ENCODE measurements at places on chromosomes 3 and 15. TPM values are rescaled to one million over a fixed set of nuclear protein-coding genes. Genes with fewer than 3 reads are reported as not detected.

DNA sequence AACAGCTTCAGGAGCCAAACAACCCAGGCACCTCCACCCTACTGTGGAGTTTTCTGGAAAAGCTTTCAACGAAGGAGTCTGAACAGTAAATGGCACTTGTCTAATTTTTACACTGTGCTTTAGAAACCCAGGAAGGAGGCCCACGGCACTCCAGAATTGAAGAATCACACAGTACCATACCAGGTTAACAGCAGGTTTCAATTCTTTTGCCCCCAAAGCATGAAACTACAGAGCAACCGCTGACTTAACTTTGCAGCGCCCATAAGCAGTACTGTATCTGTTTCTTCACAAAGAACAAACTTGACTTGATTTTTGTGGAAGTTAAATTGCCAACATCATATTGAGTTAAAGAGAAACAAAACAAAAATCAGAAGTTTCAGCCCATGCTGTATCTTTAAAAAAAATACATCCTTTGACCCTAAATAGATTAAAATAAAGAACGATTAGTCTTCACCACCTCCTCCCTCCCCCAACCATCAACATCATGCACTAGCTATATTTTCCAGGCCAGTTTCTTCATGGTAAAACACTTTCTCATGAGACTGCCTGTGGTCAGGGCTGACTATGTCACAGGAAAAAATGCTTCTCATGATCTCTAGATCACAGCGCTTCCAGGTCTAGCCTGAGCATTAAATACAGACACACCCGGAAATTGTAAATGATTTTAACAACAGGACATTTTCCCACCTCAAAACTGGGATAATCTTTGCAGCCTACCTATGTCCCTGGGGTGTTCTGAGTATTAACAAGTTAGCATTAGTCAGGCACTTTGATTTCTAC is 456.3 kb downstream of the FOXP1 start:
- no peak for DNase-seq

- no peak for DNase-seq
Observed at GRCh38 chr15:40043927-40044716, 5.1 kb upstream of the SRP14 start.

GRCh38 chr3:17724948-17725347 is 17.5 kb downstream of the TBC1D5 start:
- no peak for DNase-seq

DNA sequence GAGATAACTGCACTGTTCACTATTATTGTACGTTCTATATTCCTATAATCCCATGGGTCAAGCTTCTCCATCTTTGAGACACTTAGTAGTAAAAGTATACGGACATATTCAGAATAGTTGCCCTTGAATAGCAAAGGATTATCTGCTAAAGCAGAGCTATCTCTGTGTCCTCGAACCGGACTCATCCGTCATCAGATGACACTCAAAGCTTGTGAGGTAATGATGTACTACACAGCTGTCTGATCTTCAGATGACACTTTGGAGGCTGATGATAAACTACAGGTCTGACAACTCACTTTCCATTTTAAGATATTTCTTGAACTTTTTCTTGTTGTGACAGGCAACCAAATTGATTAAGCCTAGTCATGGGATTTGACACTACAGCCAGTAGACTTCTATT is 240.2 kb downstream of the SCAPER start:
- no peak for DNase-seq

- no peak for DNase-seq
Observed at GRCh38 chr15:94338243-94338846, 107.0 kb downstream of the MCTP2 start.

GRCh38 chr3:4990069-4990468 is 10.8 kb downstream of the BHLHE40 start:
- no peak for DNase-seq

The COL6A5 gene
- not detected for total RNA-seq

The GUCA1C gene
- not detected for total RNA-seq

The TMEM158 gene
- total RNA-seq, result 6.5 TPM

Data from sciatic nerve (tissue), 2 donors.